ENCODE measurements at places on chromosomes 6 and 20.

DNA sequence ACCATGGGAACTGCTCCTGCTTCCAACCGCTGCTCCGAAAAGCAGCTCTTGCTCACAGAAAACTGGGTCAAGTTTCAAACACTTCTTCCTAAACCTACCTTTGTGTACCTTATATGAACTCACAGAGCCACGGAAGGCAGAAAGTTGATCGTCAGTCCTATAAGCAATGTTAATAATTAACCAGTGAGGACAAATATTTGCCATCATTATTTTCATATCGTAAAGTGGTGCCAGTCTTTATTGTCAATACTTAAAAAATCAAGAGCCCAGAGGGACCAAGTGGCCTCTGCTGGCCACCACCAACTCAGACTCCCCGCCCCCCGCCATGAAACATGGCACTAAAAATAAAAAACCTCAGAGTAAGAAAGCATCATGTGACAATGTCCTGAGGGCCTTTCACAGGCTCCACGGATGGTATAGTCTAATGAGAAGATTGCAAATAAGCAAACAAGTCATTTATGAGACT is 9.1 kb upstream of the PBOV1 start:
- no peak for DNase-seq

GRCh38 chr20:37366743-37367142 is 20.8 kb downstream of the SRC start:
- no peak for DNase-seq

DNA sequence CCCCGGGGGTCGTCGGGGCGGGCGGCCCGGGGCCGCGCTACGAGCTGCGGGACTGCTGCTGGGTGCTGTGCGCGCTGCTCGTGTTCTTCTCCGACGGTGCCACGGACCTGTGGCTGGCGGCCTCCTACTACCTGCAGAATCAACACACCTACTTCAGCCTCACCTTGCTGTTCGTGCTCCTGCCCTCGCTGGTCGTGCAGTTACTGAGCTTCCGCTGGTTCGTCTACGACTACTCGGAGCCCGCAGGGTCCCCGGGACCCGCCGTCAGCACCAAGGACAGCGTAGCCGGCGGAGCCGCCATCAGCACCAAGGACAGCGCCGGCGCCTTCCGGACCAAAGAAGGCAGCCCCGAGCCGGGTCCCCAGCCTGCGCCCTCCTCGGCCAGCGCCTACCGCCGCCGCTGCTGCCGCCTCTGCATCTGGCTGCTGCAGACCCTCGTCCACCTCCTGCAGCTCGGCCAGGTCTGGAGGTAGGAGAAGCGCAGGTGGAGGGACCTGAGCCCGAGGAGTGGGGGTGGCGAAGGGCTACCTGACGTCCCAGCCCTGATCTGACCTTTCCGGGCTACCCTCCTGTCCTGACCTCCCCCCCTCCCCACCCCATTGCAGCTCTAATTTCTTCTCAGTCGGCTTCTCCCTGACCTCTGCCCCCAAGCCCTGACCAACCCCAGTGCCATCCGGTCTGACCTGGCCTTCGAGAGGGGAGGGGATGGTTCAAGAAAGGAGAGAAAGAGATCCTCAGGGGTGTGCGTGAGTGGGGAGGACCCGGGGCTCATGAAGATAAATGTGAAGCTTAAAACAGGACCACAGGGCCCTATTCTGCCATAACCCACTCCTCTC is 558 bp downstream of the XKR7 start:
- peak; percentile 54 for DNase-seq

DNA sequence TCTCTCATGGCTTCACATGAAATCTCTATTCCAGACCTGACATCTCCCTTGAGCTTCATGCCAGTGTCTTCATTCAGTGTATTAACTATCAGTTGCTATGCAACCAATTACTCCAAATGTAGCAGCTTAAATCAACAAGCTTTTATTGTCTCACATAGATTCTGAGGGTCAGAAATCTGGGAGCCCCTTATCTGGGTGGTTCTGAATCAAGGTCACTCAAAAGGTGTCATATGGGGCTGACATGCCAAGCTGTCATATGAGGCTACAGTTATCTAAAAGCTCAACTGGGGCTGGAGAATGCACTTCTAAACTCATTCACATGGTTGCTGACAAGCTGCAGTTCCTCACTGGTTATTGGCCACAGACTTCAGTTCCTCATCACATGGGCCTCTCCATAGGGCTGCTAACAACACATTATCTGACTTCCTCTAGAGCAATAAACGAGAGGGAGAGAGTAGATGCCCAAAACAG is 7.3 kb upstream of the CGA start:
- DNase-seq: no peak

DNA sequence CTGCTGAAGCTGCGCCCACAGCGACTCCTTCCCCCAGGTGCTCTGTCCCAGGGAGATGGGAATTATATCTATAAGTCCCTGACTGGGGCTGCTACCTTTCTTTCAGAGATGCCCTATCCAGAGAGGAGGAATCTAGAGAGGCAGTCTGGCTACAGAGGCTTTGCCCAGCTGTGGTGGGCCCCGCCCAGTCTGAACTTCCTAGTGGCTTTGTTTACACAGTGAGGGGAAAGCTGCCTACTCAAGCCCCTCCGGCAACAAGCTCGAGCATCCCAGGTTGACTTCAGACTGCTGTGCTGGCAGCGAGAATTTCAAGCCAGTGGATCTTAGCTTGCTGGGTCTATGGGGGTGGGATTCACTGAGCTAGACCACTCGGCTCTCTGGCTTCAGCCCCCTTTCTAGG is 152.5 kb upstream of the MAP3K7 start:
- no peak for DNase-seq

GRCh38 chr6:39428816-39429215 is 106.3 kb upstream of the KCNK16 start:
- DNase-seq: no peak

- no peak for DNase-seq
These were observed 102.3 kb downstream of the DLL1 start for GRCh38 chr6:170188571-170189001.

DNA sequence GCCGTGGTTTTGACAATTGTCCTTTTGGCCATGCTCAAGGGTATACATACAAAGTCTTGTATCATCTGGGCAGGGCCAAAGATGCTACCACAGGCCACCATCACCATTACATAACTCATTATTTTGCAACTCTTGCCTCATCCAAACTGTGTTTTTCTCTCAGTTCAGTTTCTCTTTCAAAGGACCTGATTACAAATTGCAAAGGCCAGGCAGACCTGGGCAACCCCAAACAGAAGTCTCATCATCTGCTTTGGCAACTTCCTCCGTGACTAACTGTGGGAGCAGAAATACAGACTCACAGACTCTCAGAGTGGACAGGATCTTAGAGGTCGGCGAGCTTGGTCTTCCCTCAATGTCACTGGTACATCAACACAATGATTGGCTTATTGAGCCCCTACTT is 117.8 kb upstream of the NEDD9 start:
- DNase-seq: no peak

DNA sequence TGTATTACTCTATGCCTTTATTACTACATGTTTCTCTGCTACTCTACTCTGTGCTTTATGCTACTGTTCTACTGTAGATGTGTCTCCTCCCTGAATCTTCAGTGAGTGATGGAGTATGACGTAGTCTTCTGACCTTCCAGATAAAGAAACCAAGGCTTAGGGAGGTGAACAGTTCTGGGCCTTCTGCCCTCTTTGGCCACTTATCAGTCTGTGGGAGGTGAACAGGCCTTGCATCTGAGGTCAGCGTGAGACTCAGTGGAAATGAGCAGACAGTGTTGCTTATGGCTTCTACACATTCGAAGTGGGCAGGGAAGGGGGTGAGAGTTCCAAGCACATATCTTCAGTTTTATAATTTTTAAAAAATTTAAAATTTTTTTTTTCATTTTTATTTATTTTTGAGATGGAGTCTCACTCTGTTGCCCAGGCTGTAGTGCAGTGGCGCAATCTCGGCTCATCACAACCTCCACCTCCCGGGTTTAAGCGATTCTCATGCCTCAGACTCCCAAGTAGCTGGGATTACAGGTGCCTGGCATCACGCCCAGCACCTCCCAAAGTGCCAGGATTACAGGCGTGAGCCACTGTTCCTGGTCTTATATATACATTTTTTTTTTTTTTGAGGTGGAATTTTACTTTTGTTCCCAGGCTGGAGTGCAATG is 24.2 kb downstream of the MYBL2 start:
- no peak for DNase-seq

DNA sequence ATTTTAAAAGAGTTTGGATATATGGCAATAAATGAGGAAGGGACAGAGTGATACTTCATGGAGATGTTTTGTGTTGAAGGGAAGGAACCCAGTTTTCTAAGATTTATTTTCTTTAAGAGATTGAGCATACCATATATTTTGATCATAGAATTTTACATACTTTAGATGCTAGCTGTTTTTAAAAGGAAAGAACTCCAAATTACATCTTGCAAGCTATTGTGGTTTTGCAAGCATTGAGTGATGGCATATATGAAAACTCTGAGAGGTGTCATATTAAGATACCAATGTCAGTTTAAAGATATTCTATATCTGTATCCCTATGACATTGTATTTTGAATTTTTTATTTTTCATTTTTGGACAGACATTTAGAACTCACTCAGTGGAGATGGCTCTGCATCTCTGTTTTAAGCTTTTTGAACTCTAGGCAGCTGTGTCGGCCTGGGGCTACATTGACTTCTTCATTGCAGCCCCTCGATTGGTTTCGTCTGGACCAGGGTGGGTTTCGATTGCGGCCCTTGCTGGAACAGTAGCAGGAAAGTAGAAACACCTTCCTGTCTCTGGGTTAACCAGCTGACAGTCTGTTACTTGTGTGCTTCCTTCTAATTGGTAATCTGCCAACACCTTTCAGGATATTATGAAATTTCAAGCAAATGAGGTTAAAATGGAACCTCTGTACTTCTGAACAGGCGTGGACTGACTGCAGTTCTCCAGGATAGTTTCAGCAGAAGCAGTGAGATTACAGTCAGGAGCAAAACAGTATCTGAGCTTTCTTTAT is 14.0 kb downstream of the IGF2R start:
- DNase-seq: no peak

DNA sequence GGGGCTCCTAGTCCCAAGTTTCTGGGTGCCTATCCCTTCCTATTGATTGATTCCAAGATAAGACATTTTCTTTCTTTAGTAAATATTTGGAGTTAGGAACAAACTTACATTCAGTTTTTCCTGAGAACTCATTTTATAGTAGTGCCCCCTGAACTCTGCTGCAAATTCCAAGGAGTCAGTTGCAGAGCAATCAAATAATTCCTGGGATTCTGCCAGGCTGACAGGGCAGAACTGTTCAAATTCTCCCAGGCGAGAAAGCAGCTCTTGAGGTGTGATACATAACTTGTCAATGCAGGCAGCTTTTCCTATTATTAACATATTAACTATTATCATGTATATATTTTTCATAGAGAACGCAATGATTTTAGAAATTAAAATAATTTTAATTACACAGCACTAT is 15.9 kb upstream of the ZBTB24 start:
- DNase-seq: no peak

GRCh38 chr20:7428946-7429345 is 511.3 kb downstream of the HAO1 start:
- DNase-seq: no peak

- DNase-seq: no peak
These were observed 5.4 kb downstream of the ENPP4 start for GRCh38 chr6:46135176-46135575.

GRCh38 chr6:151051164-151051563 is 185.7 kb downstream of the MTHFD1L start:
- DNase-seq: no peak

DNA sequence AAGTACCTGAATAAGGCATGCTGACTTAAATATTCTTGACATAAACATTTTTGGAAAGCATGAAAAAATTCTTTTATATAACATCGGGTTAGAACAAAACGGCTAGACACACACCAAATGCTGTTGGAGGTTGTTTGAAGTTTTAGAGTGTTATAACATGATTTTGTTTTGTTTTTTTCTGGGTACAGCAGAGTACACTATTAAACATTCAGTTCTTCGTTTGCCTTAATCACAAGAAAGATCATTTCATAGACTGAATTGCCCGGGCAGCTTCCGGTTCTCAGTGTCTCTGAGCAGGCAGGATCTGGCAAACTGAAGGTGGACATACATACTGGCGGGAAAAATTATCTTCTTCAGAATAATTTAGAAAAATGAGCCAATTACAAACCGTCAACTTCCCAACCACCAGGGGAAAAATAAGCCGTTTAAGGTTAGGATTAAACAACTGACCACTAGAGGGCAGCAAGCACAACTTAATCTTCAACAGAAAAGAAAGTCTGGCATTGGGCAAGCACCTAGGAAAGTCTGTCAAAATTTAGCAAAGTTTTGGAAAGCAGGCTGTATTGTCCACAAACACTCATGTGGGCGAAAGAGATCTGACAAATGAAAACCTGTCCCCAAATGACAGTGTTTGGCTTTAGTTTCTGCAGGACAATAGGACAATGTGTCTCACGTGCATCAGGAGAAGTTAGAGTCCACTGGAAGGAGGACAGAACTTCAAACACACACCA is 15.0 kb downstream of the ZNF217 start:
- peak; percentile 83 for DNase-seq

- no peak for DNase-seq
These were observed 157.8 kb downstream of the TRIM27 start for GRCh38 chr6:28765978-28766351.

- DNase-seq: peak; percentile 6
These were observed 81.3 kb downstream of the AFDN start for GRCh38 chr6:167907837-167908681.

GRCh38 chr6:73329201-73329600 is 24.9 kb downstream of the DPPA5 start:
- no peak for DNase-seq

GRCh38 chr6:86016567-86016966 is 373.9 kb upstream of the SYNCRIP start:
- no peak for DNase-seq

DNA sequence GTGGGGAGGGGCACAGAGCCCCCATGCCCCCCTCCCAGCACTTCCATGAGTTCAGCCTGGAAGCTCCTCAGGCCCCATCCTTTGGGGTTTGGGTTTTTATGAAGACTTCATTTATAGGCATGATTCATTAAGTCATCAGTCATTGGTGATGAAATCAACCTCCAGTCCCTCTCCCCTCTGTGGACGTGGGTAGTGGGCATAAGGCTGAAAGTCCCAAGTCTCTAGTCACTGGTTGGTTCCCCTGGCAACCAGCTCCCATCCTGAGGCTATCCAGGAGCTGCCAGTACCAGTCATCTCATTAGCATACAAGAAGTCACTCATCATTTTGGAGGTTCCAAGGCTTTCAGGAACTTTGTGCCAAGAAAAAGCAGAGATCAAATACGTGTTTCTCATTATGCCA is 9.2 kb downstream of the TGM3 start:
- DNase-seq: no peak

- no peak for DNase-seq
These were observed 177.7 kb upstream of the SNX9 start for GRCh38 chr6:157645201-157645795.

- peak; percentile 25 for DNase-seq
These were observed 1.6 kb upstream of the PTGIS start for GRCh38 chr20:49569411-49570115.

DNA sequence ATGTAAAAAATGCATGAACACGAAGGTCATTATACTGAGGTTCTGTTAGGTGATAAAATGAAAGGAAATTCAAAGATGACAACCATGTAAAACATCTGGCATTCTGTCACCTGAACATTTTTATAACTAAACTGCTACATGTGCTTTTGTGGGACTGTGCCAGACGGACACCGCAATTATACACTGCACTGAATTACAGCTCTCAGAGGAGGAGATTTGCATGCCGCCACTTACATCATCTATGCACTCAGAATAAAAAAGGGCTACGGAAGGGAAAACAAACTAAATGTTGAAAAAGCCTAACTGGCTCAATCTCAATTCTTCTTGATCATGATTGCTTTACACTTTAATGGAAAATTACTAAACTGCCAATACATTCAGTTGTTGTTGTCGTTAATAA is 614.0 kb upstream of the EYS start:
- DNase-seq: no peak

GRCh38 chr6:91181416-91181815 is 594.5 kb upstream of the MAP3K7 start:
- DNase-seq: no peak

Data from skin of body (tissue), 3 donors.